ENCODE measurements at places on chromosomes 7 and 10.

GRCh38 chr7:143909863-143910262 lies 7.9 kb upstream of the TCAF1 start:
- no peak for DNase-seq

DNA sequence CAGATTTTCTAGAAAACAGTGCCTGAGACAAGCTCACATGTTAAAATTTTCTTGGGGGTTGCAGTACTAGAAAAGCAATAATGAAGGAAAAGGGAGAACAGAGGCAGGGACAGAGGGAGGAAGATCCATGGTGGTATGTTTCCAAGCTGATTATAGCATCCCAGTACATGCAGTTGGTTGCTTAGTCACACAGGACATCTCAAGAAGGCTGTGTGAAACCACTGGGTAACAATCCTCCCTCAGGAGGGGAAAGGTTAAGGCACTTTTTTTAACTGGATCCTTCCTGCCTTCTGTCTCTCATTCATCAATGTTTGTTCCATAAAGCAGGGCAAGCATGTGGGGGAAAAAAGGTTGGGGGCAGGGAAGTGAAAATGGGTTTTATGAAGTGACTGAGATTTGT lies 6.1 kb upstream of the IMMP2L start:
- no peak for DNase-seq

- no peak for DNase-seq
These were observed 248 bp downstream of the PSPH start for GRCh38 chr7:56051053-56051338.

- DNase-seq = no peak
These were observed 270.5 kb downstream of the BMPER start for GRCh38 chr7:34175837-34176236.

DNA sequence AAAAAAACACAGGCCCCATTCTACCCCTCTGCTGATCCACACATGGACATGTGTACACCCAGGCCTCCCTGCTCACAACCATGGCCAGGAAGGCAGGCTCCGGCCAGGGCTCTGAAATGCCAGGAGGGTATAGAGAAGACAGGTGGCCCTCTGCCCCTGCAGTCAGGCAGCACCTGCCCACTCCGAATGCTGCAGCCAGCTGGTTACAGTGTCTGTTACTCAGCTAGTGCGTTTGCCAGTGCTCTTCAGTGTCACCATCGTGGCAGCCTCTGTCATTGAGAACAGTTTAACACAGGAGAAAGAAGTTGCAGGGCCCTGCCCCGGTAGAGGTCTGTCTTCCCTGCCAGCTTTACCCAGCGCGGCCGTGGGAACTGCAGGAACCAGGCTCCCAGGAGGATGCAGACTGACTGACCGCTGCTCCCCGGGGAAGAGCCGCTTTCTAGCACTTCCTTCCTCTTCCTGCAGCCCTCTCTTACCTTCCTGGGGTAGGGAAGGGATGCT lies 128.8 kb upstream of the FAM20C start:
- no peak for DNase-seq

- no peak for DNase-seq
These were observed 888.4 kb upstream of the PHF14 start for GRCh38 chr7:10085231-10085630.

GRCh38 chr10:77431209-77431611 lies 206.4 kb downstream of the KCNMA1 start:
- DNase-seq = no peak

DNA sequence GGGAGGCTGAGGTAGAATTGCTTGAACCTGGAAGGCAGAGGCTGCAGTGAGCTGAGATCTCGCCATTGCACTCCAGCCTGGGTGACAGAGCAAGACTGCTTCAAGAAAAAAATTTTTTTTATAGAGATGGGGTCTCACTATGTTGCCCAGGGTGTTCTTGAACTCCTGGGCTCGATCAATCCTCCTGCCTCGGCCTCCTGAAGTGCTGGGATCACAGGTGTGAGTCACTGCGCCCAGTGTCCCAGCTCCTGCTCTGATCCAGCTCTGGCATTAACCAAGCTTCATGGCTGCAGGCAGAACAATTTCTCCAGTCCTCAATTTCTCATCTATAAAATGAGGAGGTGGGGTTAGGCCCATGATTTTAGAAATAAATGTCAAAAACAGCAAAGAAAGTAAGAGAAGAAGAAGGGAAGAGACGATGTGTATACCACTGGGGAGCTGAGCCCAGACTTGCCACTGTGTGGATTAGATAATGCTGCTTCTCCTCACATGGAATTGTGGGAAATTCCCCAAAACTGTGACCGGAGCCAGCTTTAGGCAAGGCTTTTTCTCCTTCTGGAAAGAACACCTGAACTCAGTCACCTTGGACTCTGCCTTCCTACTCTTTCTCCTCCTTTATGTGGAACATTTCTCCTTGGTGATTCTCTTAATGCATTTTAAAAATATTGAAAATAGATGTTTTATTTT lies 25.5 kb downstream of the IL15RA start:
- no peak for DNase-seq

DNA sequence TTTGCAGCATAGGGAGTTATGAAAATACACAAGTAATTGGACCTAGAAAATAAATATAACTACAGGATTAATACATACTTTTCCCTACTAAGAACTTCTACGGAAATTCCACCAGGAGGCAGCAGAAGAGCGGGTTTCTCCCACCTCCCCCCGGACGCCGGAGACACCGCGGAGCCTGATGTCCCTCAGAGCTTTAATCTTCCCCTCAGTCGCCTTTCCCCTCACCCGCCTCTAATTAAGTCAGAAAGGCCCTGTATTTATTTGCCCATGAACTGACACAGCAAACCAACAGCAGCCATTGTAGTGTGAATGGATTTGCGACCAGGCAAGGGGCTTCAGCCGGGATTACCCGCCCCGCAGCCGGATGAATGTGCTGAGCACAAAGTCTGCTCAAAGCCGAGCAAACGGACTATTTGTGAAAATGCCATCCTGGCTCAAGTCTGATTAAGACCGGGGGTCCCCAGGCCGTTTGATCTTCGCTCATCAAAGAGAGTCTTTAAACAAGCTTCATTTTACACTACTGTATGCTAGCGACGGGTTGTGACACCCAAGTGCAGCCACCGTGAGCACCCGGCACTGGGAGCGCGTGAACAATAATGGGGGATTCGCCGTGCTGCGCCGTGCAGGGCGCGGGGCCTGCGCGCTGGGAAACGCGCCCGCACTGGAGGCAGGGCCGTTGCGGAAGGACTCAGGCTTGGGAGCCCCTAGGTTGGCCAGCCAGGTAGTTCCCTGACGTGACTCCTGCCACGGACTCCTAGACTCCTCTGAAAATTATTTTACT lies 5.6 kb upstream of the DKK1 start:
- peak; percentile 75 for DNase-seq

DNA sequence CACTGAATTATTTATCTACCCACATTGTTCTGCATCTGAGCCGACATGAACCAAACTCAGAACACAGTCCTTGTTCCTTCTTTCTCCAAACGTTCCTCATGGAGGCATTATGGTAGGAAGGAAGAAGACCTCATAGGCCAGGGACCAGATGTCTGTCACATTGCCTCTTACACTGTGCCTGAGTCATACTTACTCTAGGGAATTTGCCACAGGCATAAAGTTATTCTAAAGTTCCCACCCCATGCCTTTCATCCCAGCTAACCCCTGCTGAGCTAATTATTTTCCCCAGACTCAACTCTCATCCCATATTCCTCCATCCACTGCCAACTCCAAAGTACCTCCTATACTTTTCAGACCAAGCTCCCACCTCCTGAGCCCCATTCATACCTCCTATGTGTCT lies 21.2 kb downstream of the MAT1A start:
- DNase-seq = no peak

DNA sequence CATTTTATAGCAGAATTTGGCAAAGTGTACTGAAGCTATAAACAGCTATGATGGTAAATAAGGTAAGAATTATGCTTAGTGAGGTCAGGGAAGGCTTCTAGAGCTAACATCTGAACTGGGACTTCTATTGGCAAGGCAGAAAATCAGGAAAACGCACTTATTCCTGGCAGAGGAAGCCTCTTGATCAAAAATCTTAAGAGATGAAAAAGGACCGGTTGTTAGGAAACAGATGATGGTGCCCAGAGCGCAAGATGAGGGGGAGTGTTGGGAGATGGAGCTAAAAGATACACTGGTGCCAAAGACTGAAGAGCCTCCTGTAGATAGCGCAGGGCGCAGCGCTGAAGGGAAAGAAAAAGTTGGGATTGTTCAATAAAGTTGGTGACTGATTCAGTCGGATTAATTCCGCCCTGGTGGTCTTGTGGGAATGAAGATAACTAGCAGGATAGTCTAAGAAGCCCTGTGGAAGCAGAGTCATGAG lies 550 bp upstream of the CALU start:
- DNase-seq = no peak

- no peak for DNase-seq
These were observed 38.1 kb upstream of the WDR11 start for GRCh38 chr10:120813085-120813484.

All from neuronal stem cell (in vitro differentiated cells).